Neural progenitor cell (in vitro differentiated cells): ENCODE measurements at places on chromosomes 7 and 10.

DNA sequence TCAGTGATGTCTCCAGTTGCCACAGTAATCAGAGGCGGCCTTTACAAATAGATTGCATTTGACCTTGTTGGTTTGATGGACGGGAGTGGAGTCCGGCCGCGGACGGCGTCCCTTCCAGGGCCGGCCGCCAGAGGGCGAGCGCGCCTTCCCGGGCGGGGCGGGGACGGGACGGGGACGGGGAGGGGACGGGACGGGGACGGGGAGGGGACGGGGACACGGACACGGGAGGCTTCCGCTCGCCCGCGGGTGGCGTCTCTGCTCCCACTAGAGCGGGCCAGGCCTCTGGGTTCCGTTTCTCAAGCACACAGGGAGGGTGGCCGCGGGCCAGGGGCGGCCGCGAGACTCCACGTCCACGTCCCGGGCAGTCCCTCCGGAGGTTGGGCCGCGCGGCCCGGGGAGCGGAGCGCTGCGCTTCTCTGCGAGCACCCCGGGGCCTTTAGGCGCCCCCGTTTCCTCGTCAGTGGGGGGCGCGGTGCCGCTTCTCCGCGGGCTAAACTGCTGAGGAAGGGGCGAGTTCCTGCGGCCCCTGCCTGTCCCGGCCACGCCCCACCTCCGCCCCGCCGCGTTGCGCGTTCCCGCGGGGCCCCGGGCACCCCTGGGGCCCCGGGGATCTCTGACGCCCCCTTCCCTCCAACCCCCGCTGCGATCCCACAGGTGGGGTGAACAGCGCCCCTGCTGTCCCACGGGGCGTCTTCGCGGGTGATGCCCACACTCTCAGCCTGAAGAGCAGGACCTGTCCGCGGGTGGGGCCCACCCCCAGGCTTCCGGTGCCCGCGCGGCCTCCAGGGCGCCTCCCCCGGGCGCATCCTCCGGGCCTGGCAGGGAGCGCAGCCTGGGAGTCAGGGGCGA, 84.2 kb upstream of the MKI67 start:
- DNase-seq: peak; percentile 60

DNA sequence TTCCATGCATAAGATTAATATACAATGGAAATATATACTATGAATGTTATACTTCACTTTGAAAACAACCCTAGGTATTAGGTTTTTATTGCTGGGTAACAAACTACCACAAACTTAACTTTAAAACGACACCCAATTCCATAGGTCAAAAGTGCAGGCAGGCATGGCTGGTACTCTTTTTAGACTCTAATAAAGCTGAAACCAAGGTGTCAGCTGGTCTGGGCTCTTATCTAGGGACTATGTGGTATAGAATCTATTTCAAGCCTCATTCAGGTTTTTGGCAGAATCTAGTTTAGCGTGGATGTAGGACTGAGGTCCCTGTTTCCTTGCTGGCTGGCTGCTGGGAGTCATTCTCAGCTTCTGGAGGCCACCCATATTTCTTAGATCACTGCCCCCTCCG, 65.0 kb upstream of the TMEM168 start:
- no peak for DNase-seq

DNA sequence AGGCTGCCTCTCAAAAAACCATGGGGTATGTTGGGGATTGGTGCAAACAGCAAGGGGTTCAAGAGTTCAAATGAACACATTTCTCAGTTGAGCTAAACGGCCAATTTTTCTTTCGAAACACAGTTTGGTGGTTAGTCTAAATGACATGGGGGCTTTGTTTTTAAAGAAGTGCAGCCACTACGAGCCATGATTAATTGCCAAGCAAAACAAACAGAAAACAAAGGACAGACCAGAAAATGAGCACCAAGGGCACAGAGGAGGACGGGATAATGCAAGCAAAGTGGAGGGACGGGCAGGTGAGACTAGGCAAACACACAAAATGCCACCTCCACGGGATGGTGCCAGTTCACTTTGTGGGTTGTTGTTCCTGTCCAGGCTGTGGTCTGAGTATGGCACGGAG, 64.5 kb upstream of the PDLIM1 start:
- DNase-seq: no peak

- DNase-seq: peak; percentile 36
These were observed 24.5 kb upstream of the SVIL start for GRCh38 chr10:29658984-29659965.

DNA sequence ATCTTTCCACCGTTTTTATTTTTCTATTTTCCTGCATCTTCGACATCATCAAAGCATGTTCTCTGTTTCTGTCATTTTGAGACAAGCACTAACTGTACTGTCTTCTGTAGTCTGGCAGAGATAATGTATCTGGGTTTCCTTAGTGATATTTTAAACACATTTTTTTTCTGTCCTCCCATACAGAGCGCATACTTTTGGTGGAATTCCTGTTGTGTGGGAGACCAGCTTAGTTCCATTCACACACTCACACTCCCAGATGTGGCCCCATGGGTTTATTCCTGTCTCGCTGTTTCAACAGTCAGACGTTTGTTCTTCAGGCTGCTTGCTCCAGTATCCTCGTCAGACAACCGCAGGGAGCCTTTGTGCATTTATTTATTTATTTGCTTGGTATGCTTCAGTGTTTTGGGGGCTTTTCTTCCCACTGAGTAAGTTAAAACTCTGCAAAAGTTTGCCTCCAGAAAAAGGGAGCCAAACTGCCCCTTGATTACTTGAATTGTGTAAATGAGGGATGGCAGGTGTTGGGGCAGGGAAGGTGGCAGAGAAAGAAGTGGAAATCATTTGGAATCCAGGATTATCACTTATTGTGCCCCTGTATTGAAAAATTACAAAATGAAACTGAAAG, 456.8 kb upstream of the KLF6 start:
- peak; percentile 75 for DNase-seq

DNA sequence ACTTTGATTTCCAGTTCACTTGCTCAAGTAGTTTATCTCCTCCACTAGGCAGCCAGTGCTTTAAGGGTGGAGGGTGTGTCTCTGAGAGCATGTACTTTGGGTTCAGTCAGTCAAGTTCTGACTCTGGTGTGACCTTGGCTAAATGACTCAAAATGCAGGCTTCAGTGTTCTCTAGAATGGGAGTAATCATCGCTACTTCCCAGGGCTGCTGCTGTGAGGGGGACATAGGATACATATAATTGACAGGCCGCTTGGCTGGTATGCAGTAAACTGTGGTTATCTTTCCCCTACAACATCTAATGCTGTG, 3.5 kb downstream of the PTPRE start:
- no peak for DNase-seq

DNA sequence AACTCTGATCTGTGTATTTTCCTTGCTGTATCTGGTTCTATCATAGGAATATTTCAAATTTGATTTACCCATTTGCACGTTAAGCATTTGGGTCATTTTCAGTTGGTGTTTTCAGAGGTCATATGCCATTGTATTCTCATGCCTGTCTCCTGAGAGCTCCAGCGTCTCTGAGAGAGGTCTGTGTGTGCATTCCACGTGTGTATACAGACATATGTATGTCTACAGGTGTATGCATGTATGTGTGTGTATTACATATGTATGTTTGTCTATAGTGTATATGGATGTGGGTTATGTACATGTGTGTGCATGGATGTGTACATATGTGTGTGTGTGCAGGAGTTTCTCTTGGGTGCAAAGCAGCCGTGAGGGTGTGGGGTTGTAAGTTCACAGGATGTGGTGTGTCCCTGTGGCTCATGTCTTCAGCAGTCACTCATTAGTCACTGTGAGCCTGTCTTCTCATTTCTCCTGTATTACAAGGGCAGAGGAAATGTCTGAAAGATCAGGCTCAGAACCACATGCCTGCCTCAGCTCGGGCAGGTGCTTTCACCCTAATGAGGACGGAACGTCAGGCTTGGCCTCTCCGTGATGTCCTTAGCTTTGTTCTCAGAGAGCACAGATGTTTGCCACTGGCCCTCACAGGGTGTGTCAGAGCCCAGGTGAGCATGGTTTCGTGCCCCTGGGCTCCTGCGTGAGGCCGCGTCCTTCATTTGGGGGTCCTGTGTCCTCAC, 101.6 kb downstream of the NKX6-2 start:
- DNase-seq: no peak

- DNase-seq: no peak
These were observed 37.6 kb downstream of the NDUFB2 start for GRCh38 chr7:140734096-140734495.

GRCh38 chr10:3761021-3761686, 23.9 kb downstream of the KLF6 start:
- no peak for DNase-seq

- no peak for DNase-seq
These were observed 16.5 kb upstream of the ARL4A start for GRCh38 chr7:12670743-12671520.

- DNase-seq: no peak
These were observed 57.0 kb downstream of the HIPK2 start for GRCh38 chr7:139720705-139721231.

GRCh38 chr7:156318426-156318825, 322.1 kb upstream of the RNF32 start:
- no peak for DNase-seq

DNA sequence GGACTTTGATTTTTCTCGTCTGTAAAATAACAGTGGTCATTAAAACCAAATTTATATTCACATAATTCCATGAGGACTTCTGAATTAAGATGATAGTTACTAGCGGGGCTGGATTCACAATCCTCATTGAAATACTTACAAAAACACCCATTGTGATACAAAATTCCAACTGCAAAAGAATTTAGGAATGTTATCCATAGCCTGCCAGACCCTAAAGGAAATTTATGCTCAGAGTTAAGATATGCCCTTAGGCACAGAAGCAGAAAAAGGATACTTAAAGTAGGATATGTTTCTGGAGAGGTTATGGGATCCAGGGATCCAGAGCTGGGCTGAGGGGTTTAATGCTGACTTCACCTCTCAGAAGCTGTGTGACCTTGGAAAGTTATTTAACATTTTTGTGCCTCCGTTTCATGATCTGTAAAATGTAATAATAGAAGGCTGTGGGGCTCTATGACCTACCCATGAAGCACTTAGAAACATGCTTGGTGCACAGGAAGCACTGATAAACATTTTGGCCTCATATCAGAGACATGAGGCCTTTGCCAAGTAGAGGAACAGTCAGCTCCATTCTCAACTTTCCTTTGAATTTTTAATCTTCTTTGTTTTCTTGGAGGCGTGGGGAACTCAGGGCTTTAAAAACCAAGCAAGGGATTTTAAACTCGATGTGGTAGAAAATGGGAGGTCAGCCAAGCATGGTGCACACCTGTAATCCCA, 744.7 kb downstream of the KCNMA1 start:
- no peak for DNase-seq

GRCh38 chr10:30980951-30981616, 50.6 kb downstream of the ZNF438 start:
- no peak for DNase-seq

- DNase-seq: no peak
These were observed 52.8 kb upstream of the SVIL start for GRCh38 chr10:29687421-29688164.

GRCh38 chr7:27161214-27161720, 4.1 kb downstream of the HOXA9 start:
- no peak for DNase-seq

DNA sequence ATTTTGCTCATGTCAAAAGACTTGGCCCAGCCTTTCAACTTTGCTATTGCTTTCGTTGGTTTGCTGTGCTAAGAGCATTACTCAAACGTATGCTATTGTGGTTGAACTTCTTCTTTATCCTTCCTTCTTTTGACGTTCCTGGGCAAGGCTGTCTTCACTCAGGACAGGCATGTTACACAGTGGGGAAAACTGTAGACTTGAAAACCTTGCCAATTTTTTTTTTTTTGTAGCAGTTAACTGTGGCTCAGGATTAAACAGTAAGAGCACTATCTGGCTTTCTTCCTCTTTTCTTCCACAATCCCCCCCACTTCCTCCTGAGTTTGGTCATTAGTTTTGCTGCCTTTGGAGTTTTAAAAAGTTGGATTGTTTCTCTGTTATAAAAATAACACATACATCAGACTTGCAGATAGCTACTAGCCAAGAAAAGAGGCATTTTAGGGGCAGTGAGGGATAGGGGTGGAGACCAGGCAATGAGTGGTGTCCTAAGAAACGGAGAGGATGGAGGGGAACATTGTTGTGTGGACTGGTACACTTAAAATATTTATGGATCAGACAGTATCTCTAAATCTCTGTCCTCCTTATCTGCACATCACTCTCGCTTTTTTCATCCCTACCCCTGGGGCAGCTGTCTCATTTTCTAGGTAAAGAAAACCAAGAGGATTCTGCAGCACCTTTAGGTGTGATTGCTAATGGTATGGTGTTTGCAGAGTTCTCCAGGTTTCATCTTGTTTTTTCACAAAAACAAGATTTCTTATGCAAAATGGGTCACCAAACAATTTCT, 181.7 kb downstream of the LRMDA start:
- no peak for DNase-seq

GRCh38 chr10:15660990-15661389, 58.7 kb downstream of the ITGA8 start:
- peak; percentile 21 for DNase-seq

GRCh38 chr10:13883636-13884444, 297.1 kb downstream of the PRPF18 start:
- no peak for DNase-seq

GRCh38 chr7:38068461-38068860, 109.6 kb upstream of the STARD3NL start:
- no peak for DNase-seq

DNA sequence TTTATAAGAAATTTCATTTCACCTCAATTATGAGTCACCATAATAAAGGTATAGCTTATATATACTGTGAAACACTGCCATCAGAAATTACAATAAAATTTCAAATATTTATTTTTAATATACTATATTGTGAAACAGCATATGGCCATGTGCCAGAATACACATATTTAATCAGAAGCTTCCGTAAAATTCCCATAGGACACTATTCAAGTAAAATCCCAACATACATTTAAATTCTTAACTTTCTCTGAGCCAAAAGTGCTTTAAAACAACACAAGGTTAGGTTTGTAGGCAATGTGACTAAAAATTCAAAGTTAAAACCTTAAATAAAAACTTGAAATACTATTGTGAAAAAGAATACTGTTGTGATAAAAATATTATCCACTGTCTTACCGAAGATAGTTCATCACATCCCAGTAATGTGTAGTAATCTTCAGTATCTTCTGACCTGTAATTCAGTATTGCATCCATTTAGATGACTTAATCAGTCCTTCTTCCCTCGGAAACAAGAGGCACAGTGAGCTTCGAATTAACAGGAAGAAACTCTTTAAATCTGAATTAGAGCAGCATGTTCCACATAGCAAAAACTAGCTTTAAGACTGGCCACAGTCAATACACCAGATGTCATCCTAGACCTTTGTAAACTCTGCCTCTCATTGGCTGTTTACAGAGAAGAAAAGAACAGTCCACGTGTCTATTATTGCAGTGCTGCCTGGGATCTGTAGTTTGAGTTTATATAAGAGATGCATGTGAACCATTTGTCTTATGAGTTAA, at the start of gene DNAJC12:
Gene DNAJC12, minus strand, starts transcription at position 648 of the 774 bp plus-strand sequence. Its CDS starts 177 bp downstream, at position 471.
- peak; percentile 51 for DNase-seq

DNA sequence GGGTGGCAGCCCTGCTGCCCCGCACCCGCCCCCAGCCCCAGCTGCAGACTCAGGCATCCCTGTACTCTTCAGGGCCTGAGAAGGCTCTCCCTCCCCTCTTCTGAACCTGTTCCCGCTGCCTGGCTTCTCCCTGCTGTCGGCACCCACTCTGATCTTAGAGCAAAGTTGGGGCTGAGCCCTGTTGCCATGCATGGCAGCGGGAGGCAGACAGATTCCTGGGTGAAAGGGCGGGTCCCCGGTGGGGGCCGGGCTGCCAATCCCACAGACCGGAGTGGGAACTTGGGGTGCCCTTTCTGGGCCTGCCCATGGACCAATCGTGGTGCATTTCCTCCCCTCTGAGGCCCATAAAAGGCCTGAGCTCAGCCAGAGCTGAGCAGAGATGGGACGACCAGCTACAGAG, 80.7 kb downstream of the SPDYE5 start:
- DNase-seq: no peak

- DNase-seq: no peak
These were observed 476.9 kb downstream of the KCNMA1 start for GRCh38 chr10:77160679-77161078.
